ENCODE measurements at places on chromosomes 7 and 10. TPM values are rescaled to one million over a fixed set of nuclear protein-coding genes. Genes with fewer than 3 reads are reported as not detected.

Gene ACSM6
- total RNA-seq = not detected

Gene MMRN2
- total RNA-seq = not detected

Gene CPA2
- total RNA-seq = not detected

Gene NKX1-2
- not detected for total RNA-seq

Gene THAP5
- total RNA-seq = 37.0 TPM

Gene OR13A1
- total RNA-seq = not detected

Gene SYT15B
- 0.08 TPM for total RNA-seq

Gene MRLN
- not detected for total RNA-seq

DNA sequence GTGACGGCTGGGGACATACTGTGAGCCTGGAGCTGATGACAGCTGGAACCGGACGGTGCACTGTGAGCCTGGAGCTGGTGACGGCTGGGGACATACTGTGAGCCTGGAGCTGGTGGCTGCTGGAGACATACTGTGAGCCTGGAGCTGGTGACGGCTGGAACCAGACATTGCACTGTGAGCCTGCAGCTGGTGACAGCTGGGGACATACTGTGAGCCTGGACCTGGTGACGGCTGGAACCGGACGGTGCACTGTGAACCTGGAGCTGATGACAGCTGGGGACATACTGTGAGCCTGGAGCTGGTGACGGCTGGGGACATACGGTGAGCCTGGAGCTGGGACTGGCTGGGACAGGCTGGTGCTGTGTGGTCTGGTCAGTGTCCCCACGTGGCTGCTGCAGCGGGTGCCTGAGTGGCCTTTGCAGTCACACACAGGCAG, 47.9 kb downstream of the PTPRN2 start:
- DNase-seq = no peak

- DNase-seq = no peak
Observed at GRCh38 chr7:91915401-91916050, 25.1 kb upstream of the AKAP9 start.

GRCh38 chr10:46293832-46294640, 7.2 kb downstream of the ANTXRL start:
- DNase-seq = no peak

GRCh38 chr10:520402-520787, 169.1 kb downstream of the DIP2C start:
- DNase-seq = no peak

- DNase-seq = peak; percentile 14
Observed at GRCh38 chr10:50431791-50432190, 180.5 kb upstream of the ASAH2 start.

DNA sequence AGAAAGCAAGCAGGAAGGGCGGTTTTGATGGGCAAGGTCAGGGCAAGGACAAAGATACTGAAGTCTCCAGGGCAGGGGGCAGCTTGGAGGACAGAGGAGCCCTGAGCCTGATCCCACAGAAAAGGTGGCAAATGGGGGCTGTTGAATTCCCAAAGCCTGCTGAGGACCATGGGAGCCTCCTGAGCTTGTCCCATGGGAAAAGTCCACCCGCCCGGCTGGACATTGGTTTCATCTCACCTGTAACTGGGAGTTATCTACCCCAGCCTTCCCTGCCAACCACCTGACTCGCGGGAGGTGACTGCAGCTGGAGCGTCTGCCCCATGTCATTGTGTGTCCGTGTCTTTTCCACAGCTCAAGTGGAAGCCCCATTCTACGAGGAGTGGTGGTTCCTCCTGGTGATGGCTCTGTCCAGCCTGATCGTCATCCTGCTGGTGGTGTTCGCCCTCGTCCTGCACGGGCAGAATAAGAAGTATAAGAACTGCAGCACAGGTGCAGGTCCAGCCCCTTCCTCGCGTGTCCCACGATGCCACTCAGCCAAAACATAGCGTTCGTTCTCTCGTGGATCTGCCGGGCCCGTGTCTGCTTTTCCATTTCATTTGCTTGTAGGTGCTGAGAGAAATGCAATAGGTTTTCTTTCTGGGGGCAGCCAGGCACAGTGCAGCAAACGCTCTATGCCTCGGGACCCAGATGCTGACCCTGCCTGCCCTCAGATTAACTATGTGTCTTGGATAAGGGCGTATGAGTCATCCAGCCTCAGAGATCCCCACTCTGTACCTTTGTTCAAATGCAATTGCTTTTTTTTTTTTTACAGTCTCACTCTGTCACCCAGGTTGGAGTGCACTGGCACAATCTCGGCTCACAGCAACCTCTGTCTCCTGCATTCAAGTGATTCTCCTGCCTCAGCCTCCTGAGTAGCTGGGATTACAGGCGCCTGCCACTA, 444.5 kb upstream of the FOXK1 start:
- DNase-seq = no peak

- DNase-seq = no peak
Observed at GRCh38 chr10:22560913-22561239, 153.5 kb downstream of the PIP4K2A start.

GRCh38 chr10:127968027-127968441, 61.1 kb downstream of the PTPRE start:
- no peak for DNase-seq

DNA sequence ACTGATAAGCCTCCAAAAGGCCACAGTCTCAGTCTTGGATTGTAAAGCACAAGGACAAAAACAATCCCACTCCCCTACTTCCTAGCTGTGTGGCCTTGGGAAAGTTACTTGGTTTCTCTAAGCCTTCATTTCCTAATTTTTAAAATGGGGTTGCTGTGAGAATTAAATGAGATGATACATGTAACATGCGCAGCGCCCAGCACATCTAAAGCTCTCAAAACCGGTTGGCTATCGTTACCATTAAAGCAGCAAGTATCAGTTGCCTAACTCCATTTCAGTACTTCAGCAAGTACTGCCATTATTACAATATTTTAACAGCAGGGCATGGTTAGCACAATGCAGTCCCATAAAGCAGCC, 1.9 kb downstream of the NRCAM start:
- DNase-seq = no peak

DNA sequence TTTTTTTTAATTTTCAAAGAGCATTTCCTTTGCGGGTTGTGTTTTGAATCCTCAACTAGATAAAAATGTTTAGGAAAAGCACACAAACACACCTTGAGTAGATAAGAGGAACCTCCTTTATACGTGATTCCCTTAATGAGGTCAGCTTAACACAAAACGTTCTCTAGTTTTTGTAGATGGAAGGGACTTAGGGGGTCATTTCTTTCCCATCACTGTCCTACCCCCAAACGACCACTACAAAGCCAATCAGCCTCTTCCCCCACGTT, 1.2 kb downstream of the SUV39H2 start:
- DNase-seq = no peak

DNA sequence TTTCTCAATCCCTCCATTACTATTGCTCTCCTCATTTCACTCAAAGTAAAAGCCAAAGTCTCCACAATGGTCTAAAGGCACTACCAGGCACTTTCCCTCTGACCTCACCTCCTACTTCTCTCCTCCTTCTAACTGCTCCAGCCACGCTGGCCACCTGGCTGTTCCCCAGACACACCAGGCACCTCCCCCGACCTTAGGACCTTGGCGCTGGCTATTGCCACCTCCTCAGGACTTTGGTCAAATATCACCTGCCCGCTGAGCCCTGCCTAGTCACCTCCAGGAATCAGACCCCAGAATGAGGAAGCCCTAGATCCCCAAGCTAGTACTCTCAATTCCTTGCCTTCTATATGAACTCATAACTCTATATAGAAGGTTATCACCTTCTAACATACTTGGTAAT, 66.2 kb upstream of the STEAP1B start:
- DNase-seq = no peak

DNA sequence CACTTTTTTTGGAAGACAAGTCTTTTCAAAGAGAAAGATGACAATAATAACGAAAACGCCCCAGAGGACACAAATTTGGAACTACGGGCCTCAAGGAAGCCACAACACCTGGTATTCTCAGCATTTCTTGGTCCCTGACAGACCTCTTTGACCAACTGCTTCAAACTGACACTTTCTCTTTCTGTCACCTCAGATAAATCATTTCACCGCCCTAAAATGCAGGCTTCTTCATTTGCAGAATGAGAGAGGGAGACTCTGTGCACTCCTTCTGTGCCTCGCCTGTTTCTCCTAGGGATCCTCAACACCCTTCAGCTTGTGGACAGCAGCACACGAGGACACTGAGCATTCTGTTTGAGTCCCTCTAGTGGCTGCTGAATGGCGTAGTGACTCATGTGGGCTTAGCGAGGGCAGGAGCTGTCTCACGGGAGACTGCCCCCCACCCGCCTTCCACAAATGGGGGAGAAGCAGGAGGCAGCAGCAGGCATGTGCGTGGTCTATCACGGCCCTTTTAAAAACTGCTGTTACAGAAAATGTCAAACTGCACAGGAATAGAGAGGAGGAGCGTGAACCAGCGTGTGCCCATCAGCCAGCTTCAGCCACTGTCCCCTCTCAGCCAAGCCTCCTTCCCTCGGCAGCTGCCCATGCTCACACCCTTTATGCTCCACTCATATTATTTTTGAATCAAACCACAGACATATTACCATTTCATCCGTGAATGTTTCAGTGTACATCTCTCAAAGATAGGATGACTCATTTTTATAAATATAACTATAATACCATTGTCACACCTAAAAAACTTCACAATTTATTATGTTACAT, 41.4 kb downstream of the GSDME start:
- DNase-seq = no peak

DNA sequence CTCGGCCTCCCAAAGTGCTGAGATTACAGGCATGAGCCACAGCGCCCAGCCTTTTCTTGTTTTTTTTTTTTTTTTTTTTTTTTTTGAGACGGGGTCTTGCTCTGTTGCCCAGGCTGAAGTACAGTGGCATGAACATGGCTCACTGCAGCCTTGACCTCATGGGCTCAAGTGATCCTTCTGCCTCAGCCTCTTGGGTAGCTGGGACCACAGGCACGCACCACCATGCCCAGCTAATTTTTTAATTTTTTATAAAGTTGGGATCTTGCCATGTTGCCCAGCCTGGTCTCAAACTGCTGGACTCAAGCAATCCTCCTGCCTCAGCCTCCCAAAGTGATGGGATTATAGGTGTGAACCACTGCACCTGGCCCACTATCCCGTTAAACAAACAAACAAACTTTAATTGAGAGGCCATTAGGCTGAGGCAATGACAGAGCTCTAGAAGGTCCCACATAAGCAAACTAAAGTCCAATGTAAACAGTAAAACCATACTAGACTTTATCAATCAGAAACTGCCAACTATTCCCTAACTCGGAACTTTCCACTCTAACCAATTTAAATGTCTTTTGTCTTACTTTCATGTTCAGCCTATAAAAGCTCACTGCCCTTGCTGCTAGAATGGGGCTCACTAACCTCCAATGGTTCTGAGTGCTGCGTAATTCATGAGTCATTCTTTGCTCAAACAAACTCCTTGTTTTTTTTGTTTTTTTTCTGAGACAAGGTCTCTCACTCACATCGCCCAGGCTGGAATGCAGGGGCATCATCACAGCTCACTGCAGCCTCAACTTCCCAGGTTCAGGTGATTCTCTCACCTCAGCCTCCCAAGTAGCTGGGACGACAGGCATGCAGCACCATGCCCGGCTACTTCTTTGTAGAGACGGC, 1.9 kb downstream of the DHX32 start:
- no peak for DNase-seq

- no peak for DNase-seq
Observed at GRCh38 chr7:2927592-2927991, 83.5 kb upstream of the GNA12 start.

DNA sequence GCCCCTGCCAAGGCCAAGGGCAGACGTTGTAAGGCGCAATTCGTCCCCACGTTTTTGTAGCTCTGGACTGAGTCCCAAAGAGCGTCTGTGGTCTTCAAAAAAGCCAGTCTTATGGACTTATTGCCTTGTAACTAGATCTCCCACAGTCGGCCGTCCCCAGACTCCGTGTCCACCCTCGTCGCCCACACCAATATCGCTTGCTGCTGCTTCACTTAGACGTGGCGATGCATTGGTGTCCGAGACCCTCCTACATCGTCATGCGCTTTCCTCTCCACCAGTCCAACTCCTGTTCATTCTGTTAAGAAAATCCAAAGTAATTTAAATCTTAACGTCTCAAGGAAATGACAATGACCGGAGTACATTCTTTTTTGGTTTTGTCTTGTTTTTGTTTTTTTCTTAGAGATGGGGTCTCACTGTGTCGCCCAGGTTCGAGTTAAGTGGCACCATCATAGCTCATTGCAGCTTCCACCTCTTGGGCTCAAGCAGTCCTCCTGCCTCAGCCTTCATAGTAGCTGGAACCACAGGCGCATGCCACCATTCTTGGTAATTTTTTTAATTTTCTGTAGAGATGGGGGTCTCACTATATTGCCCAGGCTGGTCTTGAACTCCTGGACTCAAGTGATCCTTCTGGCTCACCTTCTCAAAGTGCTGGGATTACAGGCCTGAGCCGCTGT, 851 bp downstream of the KIFBP start:
- no peak for DNase-seq

- peak; percentile 53 for DNase-seq
Observed at GRCh38 chr7:151429560-151430331, 10.2 kb downstream of the CRYGN start.

- no peak for DNase-seq
Observed at GRCh38 chr7:114903131-114903530, 18.8 kb upstream of the MDFIC start.

- DNase-seq = no peak
Observed at GRCh38 chr7:17007841-17008240, 126.1 kb upstream of the AGR3 start.

GRCh38 chr7:3683546-3684539, 382.8 kb downstream of the SDK1 start:
- no peak for DNase-seq

GRCh38 chr10:31866118-31866670, 62.4 kb downstream of the ARHGAP12 start:
- no peak for DNase-seq

DNA sequence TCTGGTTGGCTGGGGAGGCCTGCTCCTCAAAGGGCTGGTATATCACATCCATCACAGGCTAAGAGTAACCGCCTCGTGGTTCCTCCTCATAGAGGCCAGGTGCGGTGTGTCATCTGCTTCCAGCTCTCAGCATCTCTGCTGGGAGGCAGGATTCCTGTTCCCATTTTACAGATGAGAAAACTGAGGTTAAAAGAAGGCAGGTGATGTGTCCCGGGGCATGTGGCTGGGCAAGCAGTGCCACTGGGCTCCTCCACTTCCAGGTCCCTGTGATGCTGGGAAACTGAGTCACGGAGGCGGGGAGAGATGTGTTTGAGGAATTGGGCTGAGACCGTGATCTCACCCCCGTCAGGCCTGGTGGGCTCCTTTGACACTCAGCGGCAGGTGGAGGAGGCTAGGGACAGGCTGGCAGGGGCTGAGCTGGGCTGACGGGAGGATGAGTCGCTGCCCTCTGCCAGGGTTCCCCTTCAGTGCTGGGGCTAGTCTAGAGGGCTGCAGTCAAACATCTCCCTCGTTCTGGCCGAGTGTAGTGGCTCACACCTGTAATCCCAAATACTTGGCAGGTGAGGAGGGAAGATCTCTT, 9.4 kb downstream of the ARPC1B start:
- no peak for DNase-seq
